T-cell (primary cell): ENCODE measurements at places on chromosomes 12 and 14. TPM values are rescaled to one million over a fixed set of nuclear protein-coding genes. Genes with fewer than 3 reads are reported as not detected.

GRCh38 chr12:32115404-32116104 is 8.9 kb downstream of the BICD1 start:
- no peak for DNase-seq

GRCh38 chr14:53841109-53842099 is 115.2 kb downstream of the BMP4 start:
- no peak for DNase-seq

DNA sequence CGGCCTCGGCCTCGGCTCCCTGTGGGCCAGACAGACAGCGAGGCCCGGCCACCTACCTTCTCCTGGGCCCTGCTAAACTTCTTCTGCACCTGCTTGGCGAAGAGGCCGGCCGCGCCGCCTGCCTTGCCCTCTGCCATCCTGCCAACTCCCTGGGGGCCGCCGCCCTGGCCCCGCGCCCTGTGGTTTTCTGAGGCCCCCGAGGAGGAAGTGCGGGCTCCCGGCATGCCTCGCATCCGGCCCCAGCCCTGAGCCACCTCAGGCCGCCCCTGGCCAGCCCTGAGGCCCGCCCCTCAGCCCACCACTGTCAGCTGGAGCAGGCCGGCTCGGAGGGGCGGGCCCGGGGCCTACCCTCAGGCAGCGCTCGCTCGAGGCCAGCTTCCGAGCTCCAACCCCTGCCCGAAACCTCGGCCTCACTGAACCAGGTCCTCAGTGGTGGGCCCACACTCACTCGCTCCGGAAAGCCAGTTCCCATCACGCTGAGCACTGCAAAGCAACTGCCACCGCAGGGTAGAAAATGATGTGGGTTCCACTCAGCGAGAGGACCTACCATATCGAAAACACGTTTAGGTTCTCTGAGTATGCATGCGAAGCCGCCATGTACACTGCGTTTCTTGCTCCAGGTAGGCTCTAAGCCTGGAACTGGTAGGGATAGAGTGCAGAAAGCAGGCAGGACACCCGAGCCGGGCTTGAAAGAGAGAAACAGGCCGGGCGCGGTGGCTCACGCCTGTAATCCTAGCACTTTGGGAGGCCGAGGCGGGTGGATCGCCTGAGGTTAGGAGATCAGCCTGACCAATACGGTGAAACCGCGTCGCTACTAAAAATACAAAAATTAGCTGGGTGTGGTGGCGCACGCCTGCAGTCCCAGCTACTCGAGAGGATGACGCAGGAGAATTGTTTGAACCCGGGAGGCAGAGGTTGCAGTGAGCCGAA is at the start of gene BIN2:
BIN2 (minus strand) TSS at position 209 of the 930 bp plus-strand sequence; CDS start at position 137, 72 bp downstream.
- peak; percentile 61 for DNase-seq

GRCh38 chr14:33891700-33892099 is 59.2 kb downstream of the EGLN3 start:
- DNase-seq: no peak

DNA sequence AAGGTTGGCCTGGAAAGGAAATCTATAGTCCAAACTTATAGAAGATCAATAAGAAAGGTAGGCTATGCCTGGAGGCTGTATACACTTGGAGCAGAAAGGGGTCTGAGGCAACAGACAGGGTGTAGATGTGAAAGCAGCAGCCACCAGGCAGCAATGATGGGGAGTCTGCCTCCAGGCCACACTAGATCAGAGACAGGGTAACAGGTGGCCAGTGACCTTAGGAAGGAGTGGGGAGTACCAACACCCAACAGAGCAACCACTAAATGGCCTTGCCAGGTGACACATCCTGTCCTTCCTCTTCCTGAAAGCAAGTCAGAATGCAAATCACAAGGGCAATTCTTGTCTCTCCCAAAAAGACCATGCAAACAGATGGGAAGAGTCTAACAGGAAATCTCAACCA is 46.4 kb upstream of the NID2 start:
- DNase-seq: no peak

DNA sequence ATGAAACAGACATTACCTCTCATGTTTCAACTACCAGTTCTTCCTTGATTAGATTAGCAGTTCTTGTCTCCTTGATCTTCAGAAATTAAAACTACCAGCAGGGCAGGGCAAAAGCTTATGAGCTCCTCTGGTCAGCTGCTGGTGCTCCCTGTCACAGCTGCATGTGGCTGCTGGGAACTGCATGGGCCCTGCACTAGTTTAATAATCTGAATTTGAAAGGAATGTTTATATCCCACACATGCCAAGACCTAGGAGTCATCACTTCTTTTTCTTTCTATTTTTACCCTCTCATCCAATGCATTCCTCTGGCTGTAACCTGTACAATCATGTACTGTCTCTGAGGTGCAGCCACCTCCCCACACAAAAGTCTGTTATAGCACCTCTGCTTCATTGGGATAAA is 73.9 kb downstream of the ARMH4 start:
- no peak for DNase-seq

DNA sequence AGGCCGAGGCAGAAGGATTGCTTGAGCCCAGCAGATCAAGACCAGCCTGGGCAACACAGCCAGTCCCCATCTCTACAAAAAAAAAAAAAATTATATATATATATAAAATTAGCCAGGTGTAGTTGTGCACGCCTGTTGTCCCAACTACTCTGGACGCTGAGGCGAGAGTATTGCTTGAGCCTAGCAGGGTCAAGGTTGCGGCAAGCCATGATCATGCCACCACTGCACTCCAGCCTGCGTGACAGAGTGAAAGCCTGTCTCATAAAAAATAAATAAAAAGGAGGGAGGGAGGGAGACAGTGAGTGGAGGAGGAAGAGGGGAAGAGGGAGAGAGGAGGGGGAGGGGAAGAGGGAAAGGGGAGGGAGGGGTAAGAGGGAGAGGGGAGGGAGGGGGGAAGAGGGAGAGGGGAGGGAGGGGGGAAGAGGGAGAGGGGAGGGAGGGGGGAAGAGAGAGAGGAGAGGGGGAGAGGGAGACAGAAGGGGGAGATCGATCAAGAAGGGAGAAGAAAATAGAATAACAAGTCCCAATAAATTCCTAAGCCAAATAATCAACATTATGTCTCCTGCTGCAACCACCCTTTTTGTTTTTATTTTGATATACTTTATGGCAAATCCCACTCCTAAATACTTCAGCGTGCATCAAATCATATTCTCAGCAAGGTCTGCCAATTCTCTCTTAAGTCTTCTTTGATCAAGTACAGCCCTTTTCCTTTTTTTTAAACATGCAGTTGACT is 163.9 kb downstream of the MED13L start:
- DNase-seq: no peak

GRCh38 chr12:63922474-63922873 is 78.0 kb downstream of the SRGAP1 start:
- no peak for DNase-seq

- DNase-seq: no peak
Observed at GRCh38 chr12:49928471-49928870, 22.1 kb upstream of the AQP2 start.

GRCh38 chr12:98439471-98439951 is 75.9 kb upstream of the TMPO start:
- no peak for DNase-seq

DNA sequence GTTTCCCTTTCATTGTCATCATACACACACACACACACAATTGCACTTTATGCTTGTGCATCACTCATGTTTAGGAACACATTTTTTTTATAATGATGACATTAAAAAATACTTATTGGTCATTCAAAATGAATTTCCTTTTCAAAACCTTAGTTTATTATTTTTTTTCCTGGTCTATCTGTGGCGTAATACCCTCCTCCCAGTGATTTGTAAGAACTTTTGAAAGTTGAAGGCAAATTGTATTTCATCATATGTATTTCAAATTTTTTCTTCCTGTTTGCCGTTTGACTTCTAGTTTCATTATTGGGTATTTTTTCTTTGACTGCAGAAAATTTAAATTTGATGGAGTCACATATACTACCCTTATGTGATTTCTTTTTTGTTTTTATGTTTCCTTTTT is 2.5 kb upstream of the LRRK2 start:
- DNase-seq: no peak

DNA sequence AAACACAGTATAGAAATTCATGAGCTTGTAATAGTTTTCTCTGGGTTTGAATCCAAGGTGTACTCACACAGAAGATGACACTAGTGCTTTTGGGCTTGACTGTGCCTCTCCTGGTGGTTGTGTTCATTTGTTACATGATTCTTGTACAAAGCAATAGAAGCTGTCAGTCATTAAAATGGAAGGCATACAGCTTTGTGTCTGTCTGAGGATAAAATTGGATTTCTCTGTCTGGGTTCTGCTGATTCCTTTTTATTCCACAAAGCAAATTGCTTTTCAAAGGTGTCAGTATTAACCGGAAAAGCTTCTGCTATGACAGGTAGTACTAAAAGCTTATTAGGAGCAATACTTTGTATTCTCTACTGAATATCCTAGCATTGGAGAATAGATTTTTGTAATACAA is 361.2 kb downstream of the SLC6A15 start:
- no peak for DNase-seq

The EPYC gene
- total RNA-seq: not detected

The TUBA1A gene
- 310 TPM for total RNA-seq

The HOMEZ gene
- 6.2 TPM for total RNA-seq

The EIF2S3B gene
- total RNA-seq: 0.63 TPM

The KRT73 gene
- 21.9 TPM for total RNA-seq

The CHFR gene
- total RNA-seq: 85.2 TPM

The MYF6 gene
- total RNA-seq: not detected

The SIX4 gene
- 0.12 TPM for total RNA-seq

The TRIM9 gene
- total RNA-seq: 0.30 TPM
